ENCODE measurements at places on chromosomes 12 and 14. TPM values are rescaled to one million over a fixed set of nuclear protein-coding genes. Genes with fewer than 3 reads are reported as not detected.
A peak's percentile ranks its signal among the peaks of the same experiment; 100 is the strongest.

DNA sequence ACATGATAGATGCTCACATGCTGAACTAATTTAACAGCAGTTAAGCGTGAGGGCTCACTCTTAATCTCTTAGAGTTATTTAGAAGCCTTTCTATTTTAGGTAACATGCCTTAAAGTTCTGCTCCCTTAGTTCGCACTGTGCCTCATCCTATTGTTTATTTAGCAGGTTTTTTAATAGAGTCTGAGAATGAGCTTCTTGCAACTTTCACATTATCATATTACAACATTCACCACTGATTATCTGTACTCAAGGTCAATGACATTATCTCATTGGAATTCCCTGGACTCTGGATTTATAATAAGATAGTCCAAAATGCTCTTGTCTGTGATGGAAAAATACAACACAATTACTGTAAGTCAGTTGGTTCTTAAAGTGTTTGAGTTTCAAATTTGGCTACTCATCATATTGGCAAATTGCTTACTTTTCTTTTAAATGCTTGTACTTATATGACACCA, 183.6 kb upstream of the SLC38A2 start:
- peak; percentile 41 for DNase-seq

GRCh38 chr14:64098120-64098519, 196.1 kb downstream of the ESR2 start:
- no peak for DNase-seq

- no peak for DNase-seq
Observed at GRCh38 chr14:68384335-68384734, 408.5 kb downstream of the ZFP36L1 start.

Gene CSRP2
- 93.4 TPM for total RNA-seq

- DNase-seq: no peak
Observed at GRCh38 chr12:11174022-11174421, 3.0 kb downstream of the SMIM10L1 start.

Gene SMOC1
- total RNA-seq: 8.0 TPM

Gene CABP1
- total RNA-seq: 4.9 TPM

DNA sequence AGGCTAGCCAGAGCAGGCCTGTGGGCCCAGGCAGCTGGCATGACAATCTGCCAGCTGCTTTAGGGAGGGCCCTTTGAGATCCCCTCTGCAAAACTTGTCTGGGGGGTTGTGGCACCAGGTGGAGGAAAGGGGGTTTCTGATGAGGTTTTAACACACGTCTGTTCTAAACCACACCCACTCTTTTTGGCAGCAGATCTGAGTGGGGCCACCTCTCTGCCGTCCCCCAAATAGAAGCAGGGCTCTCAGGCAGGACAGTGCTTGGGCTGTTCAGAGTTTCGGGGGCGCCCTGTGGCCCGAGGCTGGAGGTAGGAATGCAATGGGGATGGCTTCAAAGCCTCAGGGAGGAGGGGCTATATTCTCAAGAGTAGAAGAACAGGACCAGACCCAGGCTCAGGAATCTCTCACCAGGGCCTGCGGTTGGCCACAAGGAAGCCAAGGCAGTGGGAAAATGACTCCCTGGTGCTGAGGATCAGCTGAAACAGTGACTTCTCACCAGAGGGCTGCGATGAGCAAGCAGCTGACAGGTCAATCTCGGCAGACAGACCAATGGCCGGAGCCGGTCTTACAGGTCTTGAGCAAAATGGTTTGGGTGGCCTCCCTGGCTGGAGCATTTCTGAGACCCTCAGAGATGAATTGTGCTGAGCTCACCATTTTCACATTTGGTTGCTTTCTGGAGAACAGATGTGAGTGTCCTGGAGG, 1.5 kb upstream of the KRT5 start:
- DNase-seq: no peak

Gene PPP1CC
- 203 TPM for total RNA-seq

DNA sequence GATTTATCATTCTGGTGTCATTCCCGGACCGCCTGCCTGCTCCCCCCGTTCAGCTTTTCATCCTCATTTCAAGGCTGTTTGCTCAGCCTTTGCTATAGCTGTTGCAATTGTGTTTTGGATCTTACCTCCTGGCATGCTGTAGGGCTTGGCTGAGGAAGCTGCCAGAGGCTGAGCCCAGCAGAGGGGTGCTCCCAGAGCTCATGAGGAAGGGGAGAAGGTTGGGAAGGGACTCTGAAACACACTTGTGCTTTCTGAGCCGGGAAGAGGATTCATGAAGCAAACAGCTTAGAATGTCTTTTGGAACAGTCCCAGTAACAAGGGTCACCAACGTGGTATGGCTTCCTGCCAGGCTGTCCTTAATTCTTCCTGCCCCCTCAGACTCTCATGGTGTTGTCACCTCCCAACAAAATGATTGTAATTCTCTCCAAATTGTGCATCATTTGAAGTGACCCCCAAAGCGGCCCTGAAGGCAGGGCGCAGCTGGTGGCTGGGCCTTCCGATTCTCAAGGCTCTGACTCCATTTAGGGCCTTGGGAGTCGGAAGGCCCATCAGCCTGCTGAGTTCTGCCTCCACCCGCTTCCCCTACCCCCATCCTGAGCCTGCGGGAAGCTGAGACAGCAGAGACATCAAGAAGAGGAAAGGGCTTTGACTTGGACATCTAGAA, 111.9 kb upstream of the ARHGAP5 start:
- no peak for DNase-seq

DNA sequence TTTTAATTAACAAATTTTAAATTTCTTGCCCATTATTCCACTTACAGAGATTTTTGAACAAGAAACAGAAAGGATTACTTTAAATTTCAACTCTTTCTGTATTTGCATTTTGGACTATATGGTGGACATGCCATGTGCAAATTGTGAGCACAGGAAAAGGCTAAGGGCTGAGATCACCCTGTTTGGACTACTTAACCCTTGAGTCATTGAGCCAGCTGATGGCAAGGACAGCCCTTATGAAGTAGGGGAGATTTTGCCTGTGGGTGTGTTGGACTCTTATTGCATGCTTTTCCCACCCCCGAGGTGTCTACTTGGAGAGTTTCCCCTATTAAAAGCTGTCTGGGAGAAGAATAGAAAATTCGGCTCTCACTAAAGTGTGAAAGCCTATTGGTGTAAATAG, 17.2 kb downstream of the DERA start:
- DNase-seq: no peak

- DNase-seq: no peak
Observed at GRCh38 chr14:67010602-67011001, 178.6 kb upstream of the GARIN2 start.

Gene VRTN
- not detected for total RNA-seq
